ENCODE measurements at places on chromosomes 5 and 9.

DNA sequence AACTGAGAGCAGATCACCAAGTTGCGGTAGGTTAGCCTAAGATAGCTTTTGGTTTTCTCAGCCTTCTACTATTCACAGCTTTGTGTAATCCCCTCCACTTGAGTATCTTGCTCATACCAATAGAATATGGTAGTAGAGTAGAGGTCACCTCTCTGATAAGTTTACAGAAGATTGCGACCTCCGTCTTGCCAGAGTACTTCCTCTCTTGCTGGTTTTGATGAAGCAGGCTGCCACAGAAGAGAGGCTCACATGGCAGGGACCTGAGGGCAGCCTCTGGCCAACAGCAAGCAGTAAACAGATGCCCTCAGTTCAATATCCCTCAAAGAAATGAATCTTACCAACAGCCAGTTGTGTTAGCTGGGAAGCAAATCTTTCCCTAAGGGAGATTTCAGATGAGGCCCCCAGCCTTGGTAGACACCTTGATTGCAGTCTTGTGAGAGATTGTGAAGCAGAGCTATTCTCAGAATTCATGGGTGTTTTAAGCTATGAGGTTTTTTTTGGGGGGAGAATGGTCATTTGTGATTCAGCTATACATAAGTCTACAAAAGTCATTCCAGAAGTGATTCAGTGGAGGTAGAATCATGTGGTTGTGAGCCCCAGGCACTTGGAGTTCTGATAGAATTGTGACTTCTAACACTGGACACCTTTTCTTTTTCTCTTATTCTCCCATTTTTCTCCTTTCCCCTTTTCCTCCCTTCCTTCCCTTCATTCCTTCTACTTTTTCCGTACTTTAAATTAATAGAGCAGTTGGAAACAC lies 22.7 kb upstream of the CDKN2B start:
- no peak for DNase-seq

GRCh38 chr5:96054311-96055030 lies 92.8 kb upstream of the ELL2 start:
- no peak for DNase-seq

GRCh38 chr9:23824830-23825591 lies 1.0 kb downstream of the ELAVL2 start:
- DNase-seq = peak; percentile 53

DNA sequence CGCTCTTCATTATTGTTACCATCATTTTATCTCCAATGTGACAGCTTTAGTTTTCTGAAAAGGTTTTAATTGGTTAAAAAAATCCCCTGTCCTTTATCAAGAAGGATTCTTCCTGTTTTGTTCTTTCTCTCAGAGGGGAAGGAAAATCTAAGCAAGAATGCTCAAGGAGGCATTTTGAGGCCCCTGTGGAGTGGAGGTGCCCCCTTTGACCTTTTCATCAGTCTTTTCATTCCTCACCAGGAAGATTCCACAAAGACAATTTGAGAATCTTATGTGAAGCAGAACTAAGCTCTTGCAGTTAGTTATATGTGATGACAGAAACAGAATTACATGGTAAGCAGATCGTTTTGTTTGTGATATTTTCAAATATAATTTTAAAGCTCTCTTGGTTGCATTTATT lies 489.6 kb downstream of the MAN2A1 start:
- no peak for DNase-seq

- DNase-seq = no peak
Observed at GRCh38 chr5:76290321-76290757, 112.7 kb upstream of the IQGAP2 start.

DNA sequence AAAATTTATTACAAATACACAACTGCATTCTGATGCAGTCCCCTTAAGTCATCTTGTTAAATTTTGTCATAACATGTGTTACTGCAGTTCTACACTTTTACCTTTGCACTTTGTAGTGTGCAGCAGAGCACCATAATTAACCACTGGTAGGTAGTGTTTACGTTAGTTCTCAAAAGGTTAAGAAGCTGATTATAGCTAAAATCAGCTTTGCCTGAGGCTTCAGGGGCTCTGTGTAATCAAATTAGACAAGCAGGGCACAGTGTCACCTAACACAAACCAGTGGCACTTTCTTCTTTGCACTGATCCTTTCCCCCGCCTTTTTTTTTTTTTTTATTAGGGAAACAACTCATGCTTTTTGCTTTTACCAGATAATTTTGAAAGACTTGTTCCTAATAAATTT lies 26.1 kb downstream of the POU5F2 start:
- DNase-seq = peak; percentile 18

- DNase-seq = no peak
Observed at GRCh38 chr5:53488195-53488722, 7.8 kb downstream of the FST start.

GRCh38 chr5:55438998-55439397 lies 95.8 kb downstream of the PLPP1 start:
- DNase-seq = no peak

DNA sequence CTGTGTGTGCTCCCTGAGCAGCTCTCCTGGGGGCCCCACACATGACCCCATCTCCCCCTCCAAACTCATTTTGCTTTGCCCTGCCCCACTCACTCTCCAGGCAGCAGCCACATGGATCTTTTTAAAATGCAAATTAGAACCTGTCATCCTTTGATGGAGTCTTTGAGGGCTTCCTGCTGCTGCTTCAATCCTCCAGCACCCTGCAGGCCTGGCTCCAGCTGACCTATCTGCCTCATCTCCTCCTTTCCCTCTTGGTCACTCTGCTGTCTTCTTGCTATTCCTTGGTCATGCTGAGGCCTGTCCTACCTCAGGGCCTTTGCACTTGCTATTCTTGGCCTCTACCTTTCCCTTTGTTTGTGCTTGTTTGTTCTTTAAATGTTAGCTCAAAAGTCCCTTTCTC lies 17.9 kb downstream of the NDST1 start:
- no peak for DNase-seq

DNA sequence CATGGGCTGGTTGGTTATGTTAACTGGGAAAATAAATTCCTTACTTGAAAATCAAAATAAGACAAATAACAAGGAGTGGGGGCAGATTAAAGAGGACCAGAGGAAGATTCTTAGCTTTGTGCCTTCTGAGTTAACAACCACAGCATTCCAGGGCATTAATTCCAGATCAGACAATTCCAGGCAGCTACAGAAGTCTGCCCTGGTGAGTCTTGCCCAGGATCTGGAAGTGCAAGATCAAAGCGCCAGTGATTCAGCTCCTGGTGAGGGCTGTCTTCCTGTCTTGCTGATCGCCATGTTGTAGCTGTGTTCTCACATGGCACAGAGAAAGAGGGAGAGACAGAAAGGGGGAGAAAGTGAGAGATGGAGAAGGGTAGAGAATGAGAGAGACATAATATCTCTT lies 65.6 kb downstream of the ANXA2R start:
- DNase-seq = no peak

GRCh38 chr5:9516591-9516990 lies 29.3 kb downstream of the SEMA5A start:
- DNase-seq = no peak

GRCh38 chr5:146815411-146815810 lies 63.1 kb downstream of the PPP2R2B start:
- DNase-seq = no peak

DNA sequence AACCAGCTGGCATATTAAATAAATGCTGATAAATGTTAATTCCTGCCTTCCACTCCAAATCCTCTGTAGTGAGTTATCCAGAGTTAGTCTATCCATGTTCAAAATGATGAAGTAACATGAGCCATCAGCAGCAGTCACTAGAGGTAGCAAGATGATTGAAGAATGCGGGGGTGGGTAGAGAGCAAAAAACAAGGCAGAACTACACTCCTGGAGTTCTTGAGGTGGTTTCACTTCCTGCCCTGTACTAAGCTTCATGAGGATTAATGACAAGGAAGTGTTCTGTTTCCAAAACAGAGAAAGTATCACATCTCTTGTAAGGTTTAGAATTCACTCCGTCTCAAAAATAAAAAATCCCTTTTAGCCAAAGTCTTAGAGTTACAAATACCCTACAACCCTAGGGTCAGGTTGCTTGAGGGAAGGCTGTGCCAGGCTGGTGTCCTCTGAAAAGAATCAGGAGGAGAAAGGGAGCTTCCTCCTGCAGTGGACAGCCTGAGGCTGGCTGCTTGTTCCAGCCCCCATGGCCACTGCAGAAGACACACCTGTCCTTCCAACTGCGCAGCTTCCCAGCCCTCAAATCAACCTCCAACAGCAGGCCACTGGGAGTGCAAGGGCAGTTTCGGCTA lies 180.2 kb downstream of the DENND1A start:
- DNase-seq = no peak

- DNase-seq = peak; percentile 70
Observed at GRCh38 chr9:107172160-107172978, 110.7 kb upstream of the RAD23B start.

GRCh38 chr5:14557203-14557770 lies 24.3 kb upstream of the OTULINL start:
- no peak for DNase-seq

DNA sequence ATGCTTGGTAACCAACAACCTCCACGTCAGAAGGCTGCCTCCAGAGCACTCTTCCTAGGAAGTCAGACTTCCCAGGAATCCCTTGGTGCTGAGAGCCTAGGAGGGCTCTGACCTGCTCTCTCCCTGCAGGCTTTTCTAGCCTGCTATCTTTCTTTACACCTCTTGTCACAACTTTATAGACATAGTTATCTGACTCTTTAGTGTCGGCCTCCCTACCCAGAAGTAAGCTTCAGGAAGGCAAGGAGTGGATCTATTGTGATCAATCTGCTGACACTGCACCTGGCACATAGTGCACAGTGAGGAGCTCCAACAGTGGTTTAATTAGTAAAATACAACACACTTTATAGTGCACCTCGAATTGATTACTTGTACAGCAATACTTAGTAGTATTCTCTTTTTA lies 2.3 kb downstream of the AFAP1L1 start:
- no peak for DNase-seq

- DNase-seq = no peak
Observed at GRCh38 chr5:31221001-31221400, 27.5 kb downstream of the CDH6 start.

- DNase-seq = no peak
Observed at GRCh38 chr5:56337715-56338319, 104.7 kb upstream of the ANKRD55 start.

DNA sequence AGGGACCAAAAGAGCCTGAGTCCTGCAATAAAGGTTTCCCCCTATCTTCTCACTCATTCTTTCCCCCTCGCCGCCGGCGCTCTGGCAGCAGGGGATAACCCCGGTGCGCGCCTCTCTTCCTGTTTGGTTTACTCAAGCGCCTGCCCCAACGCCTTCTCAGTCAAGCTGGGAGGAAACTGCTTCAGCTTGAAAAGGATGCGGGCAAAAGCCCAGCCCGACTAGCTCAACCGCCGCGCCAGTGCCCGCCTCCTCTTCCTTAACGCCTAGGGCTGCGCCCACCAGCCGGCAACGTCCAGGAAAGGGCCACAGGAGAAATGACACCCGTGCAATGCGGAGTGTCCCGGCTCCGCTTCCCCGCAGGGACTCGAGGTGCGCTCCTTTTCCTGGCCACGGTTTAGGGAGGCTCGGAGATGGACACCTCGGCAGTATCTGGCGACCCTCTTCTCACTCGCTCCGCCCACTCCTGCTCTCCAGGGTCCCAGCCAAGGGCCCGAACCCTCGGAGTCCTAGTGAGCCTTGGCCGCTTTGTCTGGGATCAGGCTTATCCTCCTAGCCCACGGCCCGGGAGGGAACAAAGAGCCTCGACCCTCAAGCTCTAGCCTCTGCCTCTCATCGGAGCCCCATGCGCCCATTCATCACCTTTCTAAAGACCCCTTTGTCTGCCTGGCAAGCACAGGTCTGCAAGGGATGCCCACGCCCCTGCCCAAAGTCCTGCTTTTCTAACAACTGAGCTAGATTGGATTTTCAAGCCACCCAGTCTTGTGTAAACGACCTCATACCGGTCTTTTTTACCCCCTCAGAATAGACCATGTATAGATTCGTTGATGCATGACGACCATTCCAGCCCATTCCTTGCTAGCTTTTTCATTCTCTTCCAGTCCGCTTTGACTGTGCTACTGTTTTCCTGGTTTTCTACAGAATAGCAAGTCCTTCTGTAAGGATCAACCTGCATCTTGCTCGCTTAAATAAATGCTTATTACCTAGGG lies 2.0 kb downstream of the ST8SIA4 start:
- DNase-seq = peak; percentile 51

DNA sequence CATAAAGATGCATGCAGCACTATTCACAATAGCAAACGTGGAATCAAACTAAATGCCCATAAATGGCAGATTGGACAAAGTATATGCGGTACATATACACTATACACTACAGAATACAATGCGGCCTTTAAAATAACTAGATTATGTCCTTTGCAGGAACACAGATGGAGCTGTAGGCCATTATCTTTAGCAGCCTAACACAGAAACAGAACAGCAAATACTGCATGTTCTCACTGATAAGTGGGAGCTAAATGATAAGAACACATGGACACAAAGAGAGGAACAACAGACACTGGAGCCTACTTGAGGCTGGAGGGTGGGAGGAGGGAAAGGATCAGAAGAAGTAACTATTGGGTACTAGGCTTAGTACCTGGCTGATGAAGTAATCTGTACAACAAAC lies 758.2 kb downstream of the TLE1 start:
- no peak for DNase-seq

GRCh38 chr5:472076-472655 lies 29.2 kb downstream of the EXOC3 start:
- no peak for DNase-seq

DNA sequence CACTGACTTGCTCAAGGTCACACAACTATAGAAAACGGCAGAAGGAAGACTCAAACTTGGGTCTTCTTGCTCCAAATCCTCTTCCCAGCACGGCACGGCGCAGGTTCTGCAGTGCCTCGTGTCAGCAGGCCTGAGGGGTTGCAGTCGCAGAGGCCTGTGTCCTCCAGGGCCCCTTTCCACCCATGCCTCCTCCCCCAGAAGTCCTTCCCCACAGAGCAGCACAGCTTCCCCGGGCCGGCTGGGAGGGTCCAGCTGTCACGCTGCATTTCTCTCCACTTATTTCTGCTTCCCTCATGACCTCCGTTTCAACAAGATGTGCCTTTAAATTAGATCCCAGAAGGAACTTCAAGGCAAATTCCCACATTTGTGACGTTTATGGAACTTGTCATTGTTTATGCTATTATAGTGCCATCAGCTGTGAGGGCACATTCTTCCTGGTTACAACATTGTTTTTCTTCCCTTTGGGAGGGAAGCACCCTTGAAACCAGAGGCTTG lies 148.4 kb downstream of the C5orf15 start:
- no peak for DNase-seq

GRCh38 chr5:107670087-107670931 lies 428 bp downstream of the EFNA5 start:
- peak; percentile 74 for DNase-seq

DNA sequence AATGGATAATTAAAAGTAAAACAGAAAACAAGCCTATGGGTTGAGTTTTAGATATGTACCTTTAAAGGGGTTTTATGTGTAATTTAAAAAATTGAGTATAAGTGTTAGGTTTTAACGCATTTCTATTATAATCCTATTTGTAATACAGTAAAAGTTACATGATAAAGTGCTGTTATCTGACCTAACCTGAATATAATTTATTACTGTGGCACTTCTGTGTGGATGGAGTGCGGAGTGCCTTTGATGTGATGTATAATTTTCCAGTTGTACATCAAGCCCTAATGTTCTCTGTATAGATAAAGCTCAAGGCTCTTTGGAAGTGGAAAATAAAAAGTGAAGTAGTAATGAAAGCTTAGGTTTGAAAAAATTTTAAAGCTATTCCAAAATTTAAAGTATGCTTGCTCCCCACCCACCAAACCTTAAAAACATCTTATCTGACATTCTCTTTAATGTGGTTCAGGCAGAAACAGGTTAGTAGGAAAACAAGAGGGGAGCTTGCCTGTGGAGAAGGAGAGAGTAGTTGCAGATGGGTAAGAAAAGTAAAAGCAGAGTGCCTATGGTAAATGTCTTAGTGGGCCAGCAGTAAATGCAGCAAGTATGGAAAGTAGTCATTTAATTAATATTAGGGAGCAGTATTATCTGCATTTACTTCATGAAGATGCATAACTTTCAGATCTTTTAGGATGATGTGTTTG lies 4.0 kb downstream of the MATR3 start:
- DNase-seq = no peak

Measured in D341Med (cell line).